ENCODE measurements at places on chromosomes 5 and 9.
A peak's percentile ranks its signal among the peaks of the same experiment; 100 is the strongest.

DNA sequence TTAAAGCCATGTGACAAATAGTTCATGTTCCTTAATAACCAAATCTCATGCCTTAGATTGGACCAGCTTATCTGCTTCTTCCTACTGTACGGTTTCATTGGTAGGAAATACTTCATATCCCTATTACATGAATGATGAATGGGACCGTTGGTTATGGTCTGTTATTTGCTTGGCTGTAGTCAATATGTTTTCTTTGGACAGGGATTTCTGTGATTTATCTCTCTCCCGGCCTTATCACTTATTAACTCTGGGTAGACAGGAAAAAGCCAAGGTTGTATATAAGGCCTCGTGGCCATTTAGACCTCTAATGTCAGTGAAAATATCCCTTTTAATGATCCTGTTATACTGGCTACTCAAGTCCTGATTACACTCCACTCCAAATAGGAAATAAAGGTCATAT lies 330.6 kb downstream of the EBF1 start:
- DNase-seq, result no peak

DNA sequence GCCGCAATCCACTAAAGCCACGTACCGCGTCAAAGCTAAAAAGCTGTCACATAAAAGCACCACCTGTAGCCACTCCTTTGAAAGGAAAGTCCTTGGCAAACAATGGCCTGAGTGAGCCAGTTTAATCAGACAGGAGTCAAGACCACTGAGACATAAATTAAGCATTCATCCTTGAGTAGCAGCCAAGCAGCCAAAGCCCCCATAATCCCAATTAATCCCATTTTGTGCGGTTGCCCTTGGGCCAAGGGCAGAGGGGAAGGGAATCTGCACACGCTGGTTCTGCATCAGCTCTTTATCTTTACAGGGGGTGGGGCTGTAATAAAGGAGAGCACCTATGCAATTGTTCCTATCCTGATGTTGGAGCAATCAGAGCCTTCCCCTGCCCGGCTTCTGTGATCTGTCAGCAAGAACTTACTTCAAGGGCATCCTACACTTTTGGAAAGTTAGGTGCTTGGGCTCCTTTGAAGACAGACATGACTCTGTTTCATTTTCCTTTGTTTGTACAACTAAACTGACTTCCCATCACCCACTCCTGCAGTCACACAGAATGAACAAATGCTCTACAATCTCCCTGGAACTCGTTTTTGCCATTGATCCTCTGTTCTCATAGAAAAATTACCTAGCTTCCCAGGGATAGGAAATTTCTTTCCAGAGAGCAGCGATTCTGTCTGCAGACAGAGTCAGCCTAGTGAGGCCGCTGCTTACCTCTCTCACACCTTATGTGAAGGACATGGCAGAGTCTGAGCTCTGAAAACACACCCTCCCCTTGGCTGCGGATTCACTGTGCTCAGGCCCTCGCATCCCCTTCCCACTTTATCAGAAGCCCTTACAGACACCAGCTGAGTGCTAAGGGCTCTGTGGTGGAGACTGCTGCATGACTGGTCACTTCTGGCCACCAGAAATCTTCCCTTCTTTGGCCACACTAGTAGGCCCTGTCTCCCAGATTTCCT lies 116.2 kb upstream of the TBCA start:
- DNase-seq, result no peak

- DNase-seq, result no peak
Measured at GRCh38 chr9:70413464-70413798, 1.0 kb downstream of the KLF9 start.

DNA sequence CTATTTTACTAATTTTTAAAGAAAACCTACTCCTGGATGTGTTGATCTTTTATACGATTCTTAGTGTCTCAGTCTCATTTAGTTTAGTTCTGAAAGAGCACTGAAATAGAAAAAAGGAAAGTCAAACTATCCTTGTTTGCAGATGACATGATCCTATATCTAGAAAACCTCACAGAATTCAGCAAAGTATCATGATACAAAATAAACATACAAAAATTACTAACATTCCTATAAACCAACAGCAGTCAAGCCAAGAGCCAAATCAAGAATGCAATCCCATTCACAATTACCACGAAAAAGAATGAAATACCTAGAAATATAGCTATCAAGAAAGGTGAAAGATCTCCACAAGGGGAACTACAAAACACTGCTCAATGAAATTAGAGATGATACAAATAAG lies 225.8 kb upstream of the CDH18 start:
- DNase-seq, result no peak

DNA sequence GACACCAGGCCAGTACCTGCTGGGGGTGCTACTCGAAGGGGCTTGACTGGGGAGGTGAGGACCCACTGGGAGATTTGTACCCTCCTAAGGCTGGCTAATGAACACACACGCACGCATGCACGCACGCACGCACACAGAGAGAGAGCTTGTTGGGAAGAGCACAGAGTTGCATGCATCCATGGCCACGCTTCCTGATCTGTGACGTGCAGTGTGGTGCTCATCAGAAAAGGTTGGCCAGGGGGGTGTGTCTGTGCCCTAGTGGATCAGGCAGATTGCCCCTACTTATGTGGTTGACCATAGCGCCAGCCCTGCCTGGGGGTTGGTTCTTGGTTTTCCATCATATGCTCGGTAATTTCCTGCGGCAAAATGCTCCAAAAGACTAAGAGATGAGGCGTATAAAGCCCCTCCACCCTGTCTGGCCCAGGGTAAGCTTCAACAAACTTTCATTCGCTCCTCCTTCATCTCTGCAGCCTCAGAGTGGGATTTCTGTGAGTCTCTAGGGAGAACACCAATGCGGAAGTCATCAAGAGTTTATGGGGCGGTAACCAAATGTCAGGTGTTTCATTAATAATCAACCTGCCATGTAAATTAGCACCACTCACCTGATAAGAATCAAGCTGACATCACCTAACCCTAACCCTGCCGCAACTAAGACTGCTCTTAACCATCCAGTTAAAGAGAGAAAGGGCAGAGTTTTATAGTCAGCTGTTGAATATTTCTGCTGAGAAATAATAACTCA lies 8.0 kb upstream of the GFI1B start:
- DNase-seq, result no peak

DNA sequence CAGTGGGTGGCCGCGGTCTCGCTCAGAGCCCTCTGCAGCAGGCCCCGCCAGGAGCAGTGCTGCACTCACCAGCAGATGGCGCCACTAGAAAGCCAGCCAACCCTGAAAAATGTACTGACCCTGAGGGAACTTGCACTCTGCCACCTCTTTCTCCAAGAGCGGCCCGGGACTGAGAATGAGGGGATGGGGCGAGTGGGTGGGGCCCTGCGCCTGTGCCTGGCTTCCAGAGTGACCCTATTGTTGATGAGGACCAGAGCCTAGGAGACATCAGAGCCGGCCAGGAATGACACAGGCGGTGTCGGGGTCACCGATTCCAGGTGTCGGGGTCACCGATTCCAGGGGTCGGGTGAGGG lies 2.9 kb upstream of the IL17B start:
- DNase-seq, result peak; percentile 38

- DNase-seq, result no peak
Measured at GRCh38 chr5:120517607-120518252, 53.6 kb downstream of the PRR16 start.

DNA sequence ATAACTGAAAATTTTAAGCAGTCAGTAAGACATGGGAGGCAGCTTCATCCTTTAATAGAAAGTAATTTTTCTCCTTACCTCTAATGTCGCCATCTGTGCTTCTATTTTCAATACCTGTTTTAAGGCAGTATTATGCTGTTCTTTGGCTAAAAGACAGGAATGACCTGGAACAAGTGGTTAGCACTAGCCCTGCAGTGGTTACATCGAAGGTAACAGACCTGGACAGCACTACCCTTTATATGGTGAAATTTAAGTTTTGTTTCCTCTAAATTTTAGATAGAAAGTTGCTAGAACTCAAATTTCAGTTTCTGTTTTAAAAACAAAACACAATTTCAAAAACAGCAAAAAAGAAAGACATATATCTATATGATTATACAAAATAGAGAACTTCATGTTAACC lies 534.1 kb upstream of the CDH6 start:
- no peak for DNase-seq

Measured in NCI-H226 (cell line).